ENCODE measurements at places on chromosomes 1 and 21. TPM values are rescaled to one million over a fixed set of nuclear protein-coding genes. Genes with fewer than 3 reads are reported as not detected.

The TLCD4 gene
- 15.6 TPM for polyA plus RNA-seq

The TNFRSF1B gene
- 10.5 TPM for polyA plus RNA-seq

The KRTAP12-1 gene
- not detected for polyA plus RNA-seq

The TSPAN2 gene
- polyA plus RNA-seq, result 11.5 TPM

The IRF6 gene
- 0.68 TPM for polyA plus RNA-seq

The RGSL1 gene
- not detected for polyA plus RNA-seq

The C1orf226 gene
- 1.5 TPM for polyA plus RNA-seq

The BSND gene
- polyA plus RNA-seq, result not detected

The OR2T11 gene
- polyA plus RNA-seq, result not detected

The ANGPTL1 gene
- 106 TPM for polyA plus RNA-seq

The DFFA gene
- polyA plus RNA-seq, result 21.0 TPM

The FAM20B gene
- 28.7 TPM for polyA plus RNA-seq

The IFNLR1 gene
- 0.08 TPM for polyA plus RNA-seq

The UBE2U gene
- polyA plus RNA-seq, result not detected

The SLC9C2 gene
- not detected for polyA plus RNA-seq

DNA sequence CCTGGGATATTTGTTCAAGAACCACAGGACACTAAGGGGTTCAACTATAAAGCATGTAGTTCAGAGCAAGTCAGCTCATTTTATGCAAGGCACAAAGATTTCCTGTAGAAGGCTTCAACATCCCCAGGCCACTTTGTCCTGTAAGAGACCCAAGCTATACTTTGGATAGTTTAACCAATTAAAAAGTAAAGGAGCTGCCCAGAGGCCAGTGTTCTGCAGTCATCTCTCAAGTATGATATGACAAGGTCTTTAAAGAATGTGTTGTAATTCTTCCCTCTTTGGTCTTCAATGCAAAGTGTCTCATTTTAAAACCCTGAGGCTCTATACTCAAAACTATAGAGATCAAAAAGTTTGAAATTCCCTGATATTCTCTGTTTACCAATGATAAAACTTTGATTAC, 34.1 kb downstream of the KRTAP20-3 start:
- no peak for DNase-seq

GRCh38 chr1:4048076-4048475, 148.0 kb upstream of the C1orf174 start:
- DNase-seq, result no peak

- no peak for DNase-seq
These were observed 69.2 kb upstream of the SSBP3 start for GRCh38 chr1:54475357-54475881.

- no peak for DNase-seq
These were observed 2063.9 kb downstream of the MRPL39 start for GRCh38 chr21:23543333-23543732.

DNA sequence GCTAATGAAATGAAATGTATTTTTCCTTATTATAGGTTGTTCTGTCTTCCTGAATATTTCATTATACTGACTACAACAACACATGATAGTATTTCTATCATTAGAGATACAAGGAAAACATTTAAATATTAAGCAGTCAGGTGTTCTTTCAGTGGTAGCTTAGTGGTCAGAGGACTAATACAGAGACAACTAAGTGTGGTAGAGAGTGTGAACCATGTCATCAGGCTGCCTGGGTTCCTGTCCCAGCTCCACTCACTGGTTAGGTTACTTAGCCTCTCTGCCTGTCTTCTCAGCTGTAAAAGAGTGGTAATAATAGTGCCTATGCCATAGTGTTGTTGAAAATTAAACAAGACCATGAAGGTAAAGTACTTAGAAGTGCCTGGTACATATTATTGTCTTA, 3.9 kb downstream of the UAP1 start:
- no peak for DNase-seq

DNA sequence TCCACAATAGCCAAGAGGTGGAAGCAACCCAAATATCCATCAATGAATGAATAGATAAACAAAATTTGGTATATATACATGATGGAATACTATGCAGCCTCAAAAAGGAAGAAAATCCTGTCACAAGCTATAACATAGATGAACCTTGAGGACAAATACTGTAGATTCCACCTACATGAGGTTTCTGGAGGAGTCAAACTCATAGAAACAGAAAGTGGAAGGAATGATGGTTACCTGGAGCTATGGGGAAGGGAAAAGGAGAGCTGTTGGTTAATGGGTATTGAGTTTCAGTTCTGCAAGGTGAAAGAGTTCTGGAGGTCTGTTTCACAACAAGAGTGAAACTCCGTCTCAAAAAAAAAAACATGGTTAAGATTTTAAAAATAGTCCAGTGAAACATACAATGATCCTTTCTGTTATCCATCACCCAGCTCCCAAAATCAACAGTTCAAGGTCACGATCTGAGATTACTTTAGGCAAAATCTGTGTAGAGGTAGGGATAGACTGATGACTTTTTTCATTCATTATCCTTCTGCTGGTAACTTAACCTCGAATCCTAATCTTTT, 80.8 kb upstream of the HNRNPU start:
- DNase-seq, result no peak

- no peak for DNase-seq
These were observed 82.2 kb downstream of the NIBAN1 start for GRCh38 chr1:184892116-184892515.

DNA sequence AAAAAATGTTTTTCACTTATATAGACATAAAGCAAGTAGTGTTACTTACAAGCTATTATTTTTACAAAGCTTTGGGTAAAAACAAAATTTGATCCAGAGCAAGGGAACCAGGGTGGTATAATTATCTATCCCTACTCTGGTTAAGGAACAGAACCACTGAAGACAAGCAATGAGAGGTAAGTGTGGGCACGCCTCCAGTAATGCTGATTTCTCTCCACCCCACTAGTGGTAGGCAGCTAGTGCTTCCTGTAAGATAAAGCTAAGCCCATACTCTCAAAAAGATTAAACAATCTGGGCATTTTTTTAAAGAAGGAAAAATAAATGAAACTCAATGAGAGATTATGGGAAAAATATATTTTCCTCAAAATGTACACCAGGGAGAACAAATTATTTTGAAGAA, 22.1 kb downstream of the TFB2M start:
- no peak for DNase-seq

- peak; percentile 78 for DNase-seq
These were observed 18.1 kb downstream of the GPR157 start for GRCh38 chr1:9110669-9111356.

GRCh38 chr21:17673261-17674020, 60.7 kb upstream of the BTG3 start:
- DNase-seq, result peak; percentile 40

Measured in muscle of back (tissue), 13 donors.